ENCODE measurements at places on chromosomes 6 and 20. TPM values are rescaled to one million over a fixed set of nuclear protein-coding genes. Genes with fewer than 3 reads are reported as not detected.

- H3K36me3 ChIP-seq = no peaks in the 10 kb centered on the region
- H3K4me3 ChIP-seq = no peak overlapping the region
- H3K27ac ChIP-seq = peak overlapping the region; percentile 28
- no peak for DNase-seq
- peaks cover 5% of the 10 kb centered on the region for H3K27me3 ChIP-seq
- H3K4me1 ChIP-seq = peaks cover 7% of the 10 kb centered on the region
Measured at GRCh38 chr6:105488516-105489215, 85.8 kb upstream of the PREP start.

- H3K27ac ChIP-seq = no peak overlapping the region
- H3K4me1 ChIP-seq = peaks cover 4% of the 10 kb centered on the region
- DNase-seq = no peak
- H3K4me3 ChIP-seq = no peak overlapping the region
Measured at GRCh38 chr20:58208944-58209343, 19.5 kb downstream of the ANKRD60 start.

DNA sequence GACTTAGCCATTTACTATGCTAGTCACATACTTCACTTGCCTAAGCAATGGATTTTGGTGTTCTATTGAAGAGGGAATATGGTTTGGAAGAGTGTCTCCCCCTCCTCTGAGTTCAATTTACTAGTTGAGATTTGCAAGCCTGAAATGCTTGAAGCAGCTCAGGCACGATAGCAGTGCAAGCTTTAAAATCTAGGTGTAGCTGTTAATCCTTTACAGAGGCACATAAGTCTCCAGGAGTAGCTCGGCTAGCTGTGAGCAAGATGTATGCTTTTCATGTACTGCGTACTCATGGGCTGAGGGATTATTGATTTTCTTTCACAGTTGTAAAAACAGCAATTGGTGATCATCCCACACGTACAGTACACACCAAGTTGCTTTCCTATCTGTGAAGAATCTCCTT lies 726 bp downstream of the FLRT3 start:
- peaks cover 8% of the 10 kb centered on the region for H3K4me1 ChIP-seq
- H3K27ac ChIP-seq = no peak overlapping the region
- DNase-seq = no peak
- no peak overlapping the region for H3K4me3 ChIP-seq
- peaks cover 24% of the 10 kb centered on the region for H3K27me3 ChIP-seq
- H3K36me3 ChIP-seq = no peaks in the 10 kb centered on the region

- H3K36me3 ChIP-seq = no peaks in the 10 kb centered on the region
- peaks cover 12% of the 10 kb centered on the region for H3K4me1 ChIP-seq
- no peak for DNase-seq
- no peak within 1 kb of the TSS for H3K27ac ChIP-seq
- peak within 1 kb of the TSS; percentile 72 for H3K4me3 ChIP-seq
Measured at GRCh38 chr20:1184638-1185315, at the start of gene TMEM74B. TSS of gene TMEM74B (minus strand) at chr20:1184981. CDS start at chr20:1183801, 1,180 bp downstream.

GRCh38 chr20:25316506-25317190 lies 68.8 kb downstream of the PYGB start:
- no peaks in the 10 kb centered on the region for H3K36me3 ChIP-seq
- no peak overlapping the region for H3K27ac ChIP-seq
- DNase-seq = no peak
- H3K27me3 ChIP-seq = no peaks in the 10 kb centered on the region
- no peak overlapping the region for H3K4me3 ChIP-seq

DNA sequence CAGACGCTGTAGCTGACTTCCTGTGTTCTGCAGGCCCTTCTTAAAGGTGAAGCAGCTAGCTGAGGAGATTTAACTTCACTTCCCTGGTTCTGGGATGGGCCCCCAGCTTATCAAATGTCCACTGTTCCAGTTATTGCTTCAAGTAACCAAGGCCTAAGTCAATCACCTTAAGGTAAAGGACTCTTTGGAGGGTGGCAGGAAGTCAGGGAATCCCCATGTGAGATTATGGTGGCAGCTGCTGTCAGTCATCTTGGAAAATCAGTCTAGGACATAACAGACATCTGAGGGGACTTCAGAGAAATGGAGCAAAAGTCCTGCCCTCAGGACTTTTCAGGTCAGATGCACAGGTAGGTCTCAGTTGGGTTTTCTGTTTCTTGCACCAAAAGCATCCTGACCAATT lies 3.8 kb downstream of the ELOVL5 start:
- no peaks in the 10 kb centered on the region for H3K27me3 ChIP-seq
- H3K4me3 ChIP-seq = peak overlapping the region; percentile 78
- peak overlapping the region; percentile 96 for H3K27ac ChIP-seq
- H3K36me3 ChIP-seq = peaks cover 9% of the 10 kb centered on the region

- H3K27me3 ChIP-seq = no peaks in the 10 kb centered on the region
- no peak overlapping the region for H3K27ac ChIP-seq
- peaks cover 2% of the 10 kb centered on the region for H3K36me3 ChIP-seq
- no peak for DNase-seq
Measured at GRCh38 chr6:17226786-17227233, 54.4 kb upstream of the RBM24 start.

- H3K27ac ChIP-seq = no peak overlapping the region
- no peaks in the 10 kb centered on the region for H3K27me3 ChIP-seq
- H3K36me3 ChIP-seq = peaks cover 3% of the 10 kb centered on the region
- H3K4me3 ChIP-seq = no peak overlapping the region
- no peaks in the 10 kb centered on the region for H3K4me1 ChIP-seq
Measured at GRCh38 chr6:12200761-12201160, 89.4 kb upstream of the EDN1 start.

- no peak for DNase-seq
- no peak overlapping the region for H3K4me3 ChIP-seq
- no peaks in the 10 kb centered on the region for H3K4me1 ChIP-seq
Measured at GRCh38 chr6:147949981-147950622, 392.5 kb upstream of the SASH1 start.

The TFAP2A gene
- not detected for polyA plus RNA-seq

The ESR1 gene
- 0.26 TPM for polyA plus RNA-seq

The OPRL1 gene
- 0.91 TPM for polyA plus RNA-seq

Data from naive B cell (primary cell).